Progenitor cell of endocrine pancreas (in vitro differentiated cells): ENCODE measurements at places on chromosomes 5 and 9.

GRCh38 chr5:170147051-170147752 is 41.5 kb downstream of the FOXI1 start:
- no peak for DNase-seq

GRCh38 chr5:119358901-119359603 is 3.2 kb downstream of the TNFAIP8 start:
- no peak for DNase-seq

GRCh38 chr9:90012949-90013348 is 408.1 kb downstream of the GADD45G start:
- no peak for DNase-seq

GRCh38 chr5:177306674-177307543 is 3.3 kb downstream of the PRELID1 start:
- DNase-seq: no peak

DNA sequence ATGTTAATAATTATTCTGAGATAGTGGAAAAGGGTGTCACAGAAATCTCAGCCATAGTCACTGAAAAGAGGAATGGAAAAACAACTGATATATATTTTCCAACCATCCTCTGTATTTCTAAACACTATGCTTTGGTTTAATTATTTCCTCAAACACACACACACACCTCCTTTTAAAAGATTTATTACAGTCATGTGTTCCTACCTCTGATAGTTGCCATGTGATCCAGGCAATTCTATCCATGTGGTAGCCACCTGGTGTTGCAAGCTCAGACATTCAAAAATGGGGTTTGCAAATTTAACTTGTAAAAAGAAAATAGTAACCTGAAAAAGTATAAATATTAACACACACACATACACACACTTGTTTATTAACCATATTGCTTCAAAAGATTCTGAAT is 40.0 kb upstream of the CCNG1 start:
- no peak for DNase-seq

GRCh38 chr9:92151691-92152393 is 36.6 kb upstream of the SPTLC1 start:
- no peak for DNase-seq
